ENCODE measurements at places on chromosomes 7 and 10.

- no peak for DNase-seq
These were observed 14.5 kb downstream of the ADCYAP1R1 start for GRCh38 chr7:31066516-31067130.

DNA sequence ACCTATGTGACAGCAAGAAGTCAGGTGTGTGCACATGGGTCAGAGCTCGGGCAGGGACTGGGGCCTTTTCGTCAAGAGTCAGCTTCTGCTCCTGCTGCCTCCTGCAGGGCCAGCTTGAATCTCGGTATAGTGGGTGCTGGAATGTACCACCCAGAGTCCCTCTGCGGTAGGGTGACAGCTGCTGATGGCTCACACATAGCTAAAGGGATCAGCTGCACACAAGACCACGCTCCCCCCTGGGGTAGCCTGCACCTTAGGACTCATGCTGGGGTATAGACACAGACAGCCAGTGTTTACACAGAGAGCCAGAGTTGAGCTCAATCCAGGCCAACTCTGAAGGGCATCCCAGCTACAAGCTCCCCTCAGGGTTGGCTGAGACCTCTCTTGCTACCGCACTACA lies 14.0 kb upstream of the COL13A1 start:
- no peak for DNase-seq

DNA sequence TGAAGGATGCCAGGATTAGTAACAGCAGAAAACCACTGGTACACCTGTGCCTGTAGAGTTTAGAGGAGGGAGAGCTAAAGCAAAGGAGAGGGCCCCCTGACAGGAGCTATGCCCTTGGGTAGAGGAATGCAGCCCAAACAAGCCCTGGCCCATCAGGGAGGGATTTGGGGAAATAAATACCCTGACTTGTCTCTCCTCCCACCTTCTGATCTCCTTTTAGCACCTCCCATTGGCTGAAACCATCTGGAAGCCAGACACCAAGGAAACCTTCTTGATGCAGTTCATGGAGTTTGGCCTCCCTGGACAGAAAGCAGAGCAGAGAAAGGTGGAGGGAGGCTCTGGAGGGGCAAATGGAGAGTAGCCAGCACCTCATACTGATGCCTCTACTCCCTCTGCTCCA lies 45.3 kb downstream of the ADRA2A start:
- no peak for DNase-seq

DNA sequence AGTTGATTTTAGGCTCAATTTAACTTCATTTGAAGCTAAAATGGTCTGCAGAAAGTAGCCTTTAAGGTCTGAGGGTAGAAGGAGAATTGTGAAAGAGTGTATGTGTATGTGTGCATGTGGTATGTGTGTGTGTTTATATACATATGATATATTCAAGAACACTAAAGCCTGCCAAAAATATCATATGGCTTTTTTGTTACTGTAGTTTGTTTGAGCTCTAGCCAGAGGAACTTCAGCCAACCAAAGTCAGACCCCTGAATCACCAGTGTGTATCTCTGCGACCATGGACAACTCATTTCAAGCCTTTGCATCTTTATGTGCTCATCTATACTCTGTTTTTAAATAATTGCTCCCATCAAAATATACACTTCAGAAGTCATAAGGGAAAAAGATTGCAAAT lies 58.4 kb upstream of the HDAC9 start:
- no peak for DNase-seq

GRCh38 chr7:79923953-79924352 lies 210.7 kb upstream of the GNAI1 start:
- DNase-seq = no peak

- DNase-seq = no peak
These were observed 95.3 kb downstream of the CUX1 start for GRCh38 chr7:101912716-101913110.

DNA sequence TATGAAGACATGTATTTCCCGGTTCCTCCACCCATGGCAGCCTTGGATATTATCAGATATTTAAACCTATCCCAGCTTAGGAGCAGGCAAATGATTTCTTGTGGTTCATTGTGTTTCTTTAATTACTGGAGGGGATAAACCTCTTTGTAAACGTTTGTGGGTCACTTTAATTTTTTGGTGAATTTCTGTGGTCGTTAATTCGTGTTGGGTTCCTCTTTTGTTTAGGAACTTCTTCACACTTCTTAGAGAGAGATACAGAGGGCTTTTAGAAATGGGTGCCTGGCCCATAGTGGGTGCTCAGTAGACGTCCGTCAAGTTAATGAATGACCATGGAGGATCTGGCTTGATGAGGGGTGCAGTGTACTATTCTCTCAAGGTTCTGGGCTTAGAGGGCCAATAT lies 27.2 kb upstream of the NUB1 start:
- no peak for DNase-seq

Data from effector CD8-positive, alpha-beta T cell (primary cell).